ENCODE measurements at places on chromosomes 6 and 20.

DNA sequence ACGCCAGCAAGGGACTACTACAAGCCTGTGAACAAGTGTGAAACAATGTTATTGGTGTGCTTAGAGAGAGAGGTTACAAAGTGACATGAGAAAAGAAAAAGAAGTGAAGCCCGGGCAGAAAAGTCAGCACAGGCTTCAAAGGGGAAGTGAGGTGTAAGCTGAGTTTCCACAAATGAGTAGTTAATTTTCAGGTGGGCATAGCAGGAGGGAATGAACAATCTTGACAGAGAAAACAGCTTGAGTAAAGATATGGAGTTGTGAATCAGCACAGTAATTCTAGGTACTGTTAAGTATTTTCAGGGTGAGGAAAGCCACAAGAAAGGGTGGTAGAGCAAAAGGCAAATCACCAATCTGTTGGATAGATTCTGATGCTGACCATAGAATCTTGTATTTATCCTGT is 4.3 kb downstream of the KCNQ5 start:
- DNase-seq, result no peak

GRCh38 chr6:129749749-129750120 is 39.8 kb upstream of the ARHGAP18 start:
- no peak for DNase-seq

GRCh38 chr6:161534264-161534873 is 260.5 kb upstream of the AGPAT4 start:
- DNase-seq, result no peak

DNA sequence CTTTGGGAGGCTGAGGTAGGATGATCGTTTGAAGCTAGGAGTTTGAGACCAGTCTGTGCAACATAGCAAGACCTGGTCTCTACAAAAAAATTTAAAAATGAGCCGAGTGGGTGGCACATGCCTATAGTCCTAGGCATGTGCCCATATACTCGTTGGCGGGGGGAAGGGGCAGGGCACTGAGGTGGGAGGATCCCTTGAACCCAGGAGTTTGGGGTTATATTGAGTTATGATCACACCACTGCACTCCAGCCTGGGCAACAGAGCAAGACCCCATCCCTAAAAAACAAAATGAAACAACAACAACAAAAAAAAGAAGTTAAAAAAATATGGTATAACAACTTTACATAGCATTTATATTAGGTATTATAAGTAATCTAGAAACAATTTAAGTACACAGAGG is 47.8 kb downstream of the LHFPL5 start:
- DNase-seq, result no peak

DNA sequence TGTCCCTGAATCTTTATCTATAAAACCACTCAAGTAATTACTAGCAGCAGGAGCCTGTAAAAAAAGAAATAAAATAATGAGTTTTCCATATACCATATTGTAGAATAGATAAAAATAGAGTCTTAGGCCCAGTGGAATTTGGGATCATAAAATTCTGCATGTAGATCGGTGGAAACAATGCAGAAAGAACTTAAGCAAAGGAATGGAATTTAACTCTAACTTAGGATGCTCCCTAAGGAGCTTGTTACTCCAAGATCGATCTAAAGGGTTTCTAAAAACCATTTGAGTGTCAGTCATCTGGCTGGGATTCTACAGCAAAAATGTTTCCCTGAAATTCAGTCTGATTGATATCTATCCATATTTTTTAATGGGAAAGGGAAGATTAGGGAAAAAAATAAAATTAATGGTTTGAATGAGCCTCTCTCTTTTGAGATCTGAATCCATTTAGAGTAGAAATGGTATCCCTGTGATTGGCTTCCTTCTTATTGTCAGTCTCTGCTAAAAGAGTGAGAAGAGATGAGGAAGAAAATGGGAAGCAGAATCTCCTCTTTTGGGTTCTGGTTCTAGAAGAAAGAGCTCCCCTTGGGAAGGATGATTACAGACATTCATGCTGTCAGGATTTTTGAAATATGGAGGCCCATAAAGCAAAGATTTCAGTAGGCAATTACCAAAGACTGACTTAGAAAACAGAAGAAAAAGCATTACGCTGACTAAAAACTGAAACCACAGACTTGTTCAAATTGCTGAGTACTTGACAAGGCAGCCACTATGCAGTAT is 564.3 kb upstream of the MARCKS start:
- DNase-seq, result no peak

DNA sequence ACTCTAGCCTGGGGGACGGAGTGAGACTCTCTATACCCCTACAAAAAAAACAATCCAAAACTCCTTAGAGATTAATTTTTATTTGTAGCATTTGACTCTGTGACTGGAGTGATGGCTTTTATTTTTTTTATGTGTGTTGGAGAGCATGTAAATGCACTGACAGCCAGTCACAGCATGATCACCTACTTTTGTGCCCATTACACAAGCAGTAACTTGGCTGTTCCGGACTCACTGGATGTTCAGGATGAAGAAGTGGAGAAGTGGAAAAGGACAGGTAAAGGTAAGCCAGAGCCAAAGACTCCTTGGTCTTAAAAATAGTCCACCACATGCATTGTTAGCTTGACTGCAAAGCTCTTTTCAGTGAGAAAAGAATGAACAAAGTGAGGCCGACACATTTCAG is 222.6 kb downstream of the FOXC1 start:
- DNase-seq, result no peak

DNA sequence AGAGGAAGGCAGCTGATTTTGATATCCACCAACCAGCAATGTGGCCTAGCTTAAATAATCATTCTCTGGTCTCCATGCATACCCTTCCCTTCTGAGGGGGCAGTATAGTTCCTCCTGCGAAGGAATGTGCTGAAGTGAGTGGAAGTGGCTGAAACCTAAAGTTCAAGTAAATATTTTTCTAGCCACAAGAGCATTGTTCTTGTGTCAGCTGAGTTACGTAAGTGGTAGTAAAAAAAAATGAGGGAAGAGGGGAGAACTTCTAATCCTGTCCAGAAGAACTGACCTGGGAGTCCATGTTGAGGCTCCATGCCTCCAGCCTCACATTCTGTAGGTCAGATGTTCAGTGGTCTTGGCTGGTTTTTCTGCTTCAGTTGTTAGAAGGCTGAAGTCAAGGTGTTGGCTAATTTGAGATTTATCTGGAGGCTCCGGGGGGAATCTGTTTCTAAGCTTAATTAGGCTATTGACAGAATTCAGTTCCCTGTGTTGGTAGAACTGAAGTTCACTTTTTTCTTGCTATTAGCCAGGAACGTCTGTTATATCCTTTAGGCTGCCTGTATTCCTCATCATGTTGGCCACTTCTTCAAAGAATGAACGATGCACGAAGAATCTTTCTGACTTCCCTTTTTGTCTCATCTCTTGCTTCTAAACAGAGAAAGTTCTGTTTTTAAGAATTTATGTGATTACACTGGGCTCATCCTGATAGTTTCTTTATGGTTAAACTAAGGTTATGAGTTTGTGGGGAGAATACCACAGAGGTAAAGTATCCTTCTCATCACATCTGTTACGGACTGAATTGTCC is 207.1 kb upstream of the PRSS16 start:
- no peak for DNase-seq

- DNase-seq, result no peak
These were observed 291.6 kb downstream of the MAFB start for GRCh38 chr20:40397467-40397866.

DNA sequence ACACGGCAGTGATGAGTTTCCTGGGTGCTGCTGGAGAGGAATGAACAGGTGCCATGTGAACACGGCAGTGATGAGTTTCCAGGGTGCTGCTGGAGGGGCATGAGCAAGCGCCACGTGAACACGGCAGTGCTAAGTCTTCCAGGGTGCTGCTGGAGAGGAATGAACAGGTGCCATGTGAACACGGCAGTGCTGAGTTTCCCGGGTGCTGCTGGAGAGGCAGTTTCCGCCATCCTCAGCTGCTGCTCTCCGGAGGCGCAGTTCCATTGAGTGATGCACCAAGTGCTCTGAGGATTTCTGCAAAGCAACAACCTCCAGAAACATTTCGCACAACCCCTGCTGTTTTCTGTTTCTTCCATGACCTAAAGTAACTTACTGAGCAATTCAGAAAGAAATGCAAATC is 155.4 kb downstream of the SMOC2 start:
- no peak for DNase-seq

DNA sequence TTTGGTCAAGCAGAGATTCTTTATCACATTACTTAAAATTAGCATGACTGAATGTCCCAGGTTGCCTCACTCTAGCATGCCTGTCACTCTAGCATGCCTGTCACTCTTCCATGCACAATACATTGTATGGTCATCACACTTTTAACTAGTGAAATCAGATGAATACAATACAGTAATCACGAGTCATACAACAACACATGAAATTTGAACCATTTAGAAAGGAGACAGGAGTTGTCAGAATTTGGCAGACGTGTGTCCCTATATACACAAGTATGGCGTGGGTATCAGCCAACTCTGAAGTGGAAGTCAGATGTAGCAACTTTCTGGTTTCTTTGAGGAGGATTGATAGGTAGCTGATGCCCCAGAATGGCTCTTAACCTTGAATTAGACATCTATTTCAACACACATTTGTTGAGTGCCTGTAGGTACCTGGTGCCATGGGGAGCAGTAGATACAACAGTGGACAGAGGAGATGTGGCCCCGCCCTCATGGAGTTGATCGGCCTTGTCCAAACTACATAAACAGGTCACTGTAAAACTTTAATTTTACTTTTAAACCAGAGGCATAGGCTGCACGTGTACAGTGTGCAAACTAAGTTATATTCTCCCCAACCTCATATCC is 116.1 kb upstream of the TIAM2 start:
- no peak for DNase-seq

DNA sequence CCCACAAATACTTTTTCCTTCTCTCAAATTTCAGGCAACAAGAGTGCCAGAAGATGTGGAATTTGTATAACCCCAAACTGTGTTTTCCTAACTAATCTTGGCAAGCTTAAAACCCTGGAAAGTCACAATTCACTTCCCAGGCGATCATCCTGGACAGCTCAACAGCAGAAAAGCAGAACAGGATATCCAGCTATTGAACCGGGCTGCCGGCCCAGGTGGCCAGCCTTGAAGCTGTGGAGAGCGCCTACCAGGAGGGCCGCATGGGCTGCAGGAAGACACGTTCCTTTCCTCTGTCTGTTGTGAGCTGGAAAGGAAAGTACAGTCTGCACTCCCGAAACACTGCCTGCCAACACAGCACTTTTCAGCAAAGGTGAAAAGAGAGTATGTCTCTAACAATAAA is 719.7 kb upstream of the MARCKS start:
- DNase-seq, result no peak

Measured in NCI-H2227 treated with DMSO at 0.1 percent for 48 hours (cell line).